ENCODE measurements at places on chromosomes 11 and 22.

DNA sequence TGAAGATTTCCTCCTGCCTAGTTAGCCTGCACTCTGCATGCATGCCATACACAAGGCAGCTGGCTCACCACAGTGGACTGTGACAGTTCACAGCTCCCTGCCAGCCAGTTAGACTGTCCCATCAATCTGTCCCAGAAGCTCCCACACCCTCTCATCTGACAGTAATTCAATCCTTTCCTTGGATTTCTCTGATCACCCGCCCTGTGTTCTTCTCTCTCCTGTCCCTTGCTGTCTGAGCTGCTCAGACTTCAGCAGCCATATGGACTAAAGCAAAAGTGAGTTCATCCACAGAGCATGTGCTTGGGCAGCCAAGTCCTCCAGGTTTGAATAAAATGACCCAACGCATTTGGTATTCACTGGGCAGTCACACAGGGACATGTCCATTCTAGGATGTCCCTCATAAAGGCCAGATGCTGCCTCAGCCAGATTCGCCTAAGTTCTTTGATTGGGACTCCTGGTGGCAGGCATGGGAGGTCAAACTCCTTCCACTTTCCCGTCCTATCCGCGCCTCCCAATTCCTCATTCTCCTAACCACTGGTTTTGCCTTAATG is 54.5 kb upstream of the ZBTB44 start:
- no peak for DNase-seq

DNA sequence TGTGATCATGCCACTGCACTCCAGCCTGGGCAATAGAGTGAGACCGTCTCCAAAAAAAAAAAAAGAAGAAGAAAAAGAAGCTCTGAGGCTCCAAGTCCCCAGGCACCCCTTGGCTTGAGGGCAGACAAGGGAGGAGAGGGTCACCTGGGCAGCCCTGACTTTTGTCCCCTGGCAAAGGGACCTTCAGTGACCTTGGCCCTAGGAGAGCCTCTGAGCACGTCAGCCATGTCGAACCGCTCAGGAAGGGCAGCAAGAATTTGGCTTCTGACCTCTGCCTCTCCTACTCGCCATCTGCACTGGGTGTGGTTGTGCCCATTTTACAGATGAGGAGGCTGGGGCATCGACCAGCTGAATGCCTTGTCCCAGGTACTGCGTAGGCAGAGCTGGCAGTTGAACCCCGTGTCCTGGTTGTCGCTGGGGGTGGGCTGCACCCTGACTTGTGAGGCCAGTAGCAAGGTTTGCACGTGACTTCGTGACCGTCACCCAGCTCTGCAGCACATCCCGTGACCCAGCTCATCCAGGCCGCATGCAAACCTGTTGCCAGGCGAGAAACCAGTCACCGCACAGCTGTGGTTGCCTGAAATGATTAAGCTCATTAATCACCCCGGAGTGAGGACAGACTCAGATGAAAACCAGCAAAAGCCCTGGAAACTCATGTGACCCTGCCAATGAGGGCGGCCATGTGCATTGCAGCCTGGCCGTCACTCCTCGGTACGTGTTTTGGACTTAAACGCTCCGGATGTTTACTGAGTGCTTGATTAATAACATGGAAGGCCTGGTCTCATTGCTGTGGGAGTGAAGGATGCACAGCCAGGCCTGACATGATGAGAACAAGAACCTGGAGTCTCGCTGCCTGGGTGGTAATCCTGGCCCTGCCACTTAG is 47.7 kb upstream of the PPP6R3 start:
- DNase-seq, result no peak

- no peak for DNase-seq
These were observed 1732.5 kb upstream of the RAG2 start for GRCh38 chr11:38330578-38330977.

DNA sequence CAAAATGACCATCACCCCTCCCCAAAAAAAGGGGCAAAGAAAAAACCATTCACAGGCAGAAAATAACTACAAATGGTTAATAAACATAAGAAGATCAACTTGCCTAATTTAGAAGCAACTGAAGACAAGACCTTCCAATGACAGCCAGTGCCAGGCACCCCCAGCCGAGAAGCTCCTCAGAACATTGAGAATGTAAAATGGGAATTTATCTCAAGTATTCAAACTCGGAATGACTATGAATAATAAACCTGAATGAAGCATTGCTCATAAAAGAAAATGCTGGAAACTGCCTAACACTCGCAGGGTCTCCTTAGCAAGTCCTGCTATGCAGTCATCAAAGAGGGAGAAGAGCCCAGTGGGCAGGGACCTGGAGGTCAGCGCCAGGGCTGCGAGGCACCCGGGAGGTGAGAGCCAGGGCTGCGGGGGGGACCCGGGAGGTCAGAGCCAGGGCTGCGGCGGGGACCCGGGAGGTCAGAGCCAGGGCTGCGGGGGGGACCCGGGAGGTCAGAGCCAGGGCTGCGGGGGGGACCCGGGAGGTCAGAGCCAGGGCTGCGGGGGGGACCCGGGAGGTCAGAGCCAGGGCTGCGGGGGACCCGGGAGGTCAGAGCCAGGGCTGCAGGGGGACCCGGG is 23.2 kb upstream of the MOB2 start:
- DNase-seq, result no peak

- DNase-seq, result no peak
These were observed 86.8 kb downstream of the KCNQ1OT1 start for GRCh38 chr11:2612884-2613571.

DNA sequence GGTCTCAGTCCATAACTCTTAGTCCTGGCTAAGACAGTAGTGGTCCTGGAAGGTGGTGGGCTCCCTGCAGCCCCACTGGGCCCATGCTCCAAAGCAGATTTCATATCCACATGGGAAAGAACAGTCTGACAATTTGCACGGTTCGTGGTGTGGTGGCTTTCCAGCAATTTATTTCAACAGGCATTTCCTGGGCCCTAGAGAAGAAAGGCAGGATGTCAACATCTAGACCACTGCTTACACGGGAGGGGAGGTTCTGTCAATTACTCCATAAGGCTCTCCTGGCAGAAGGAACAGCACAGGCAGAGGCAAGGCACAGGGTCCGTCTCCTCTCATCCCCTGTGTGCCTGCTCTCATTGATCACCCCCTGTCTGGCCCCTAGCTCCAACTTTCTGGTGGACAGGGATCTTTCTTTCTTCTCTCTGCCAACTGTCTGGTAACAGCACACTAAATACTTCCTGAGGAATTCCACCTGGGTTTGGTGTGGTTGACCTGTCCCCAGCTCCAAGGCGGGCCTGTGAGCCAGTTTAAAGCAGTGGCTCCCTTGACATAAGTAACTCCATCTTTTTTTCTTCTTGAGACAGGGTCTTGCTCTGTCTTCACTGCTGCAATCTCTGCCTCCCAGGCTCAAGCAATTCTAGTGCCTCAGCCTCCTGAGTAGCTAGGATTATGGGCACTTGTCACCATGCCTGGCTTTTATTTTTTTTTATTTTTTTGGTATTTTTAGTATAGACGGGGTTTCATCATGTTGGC is 5.1 kb upstream of the A4GALT start:
- DNase-seq, result no peak

DNA sequence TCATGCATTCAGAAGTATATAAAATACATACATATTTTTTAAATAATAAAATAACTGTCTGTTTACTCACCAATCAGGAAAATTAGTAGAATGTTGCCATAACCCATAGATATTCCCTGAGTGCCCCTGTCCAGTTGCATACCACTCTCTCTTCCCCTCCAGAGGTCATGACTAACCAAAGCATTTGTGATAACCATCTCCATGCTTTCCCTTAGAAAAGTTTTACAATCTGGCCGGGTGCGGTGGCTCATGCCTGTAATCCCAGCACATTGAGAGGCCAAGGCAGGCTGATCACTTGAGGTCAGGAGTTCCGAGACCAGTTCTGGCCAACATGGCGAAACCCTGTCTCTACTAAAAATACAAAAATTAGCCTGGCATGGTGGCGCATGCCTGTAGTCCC is 33.2 kb upstream of the LDHA start:
- no peak for DNase-seq

- DNase-seq, result no peak
These were observed 4.5 kb downstream of the SLC3A2 start for GRCh38 chr11:62885137-62885750.

GRCh38 chr11:6833356-6833755 is 12.1 kb upstream of the OR10A5 start:
- DNase-seq, result no peak

DNA sequence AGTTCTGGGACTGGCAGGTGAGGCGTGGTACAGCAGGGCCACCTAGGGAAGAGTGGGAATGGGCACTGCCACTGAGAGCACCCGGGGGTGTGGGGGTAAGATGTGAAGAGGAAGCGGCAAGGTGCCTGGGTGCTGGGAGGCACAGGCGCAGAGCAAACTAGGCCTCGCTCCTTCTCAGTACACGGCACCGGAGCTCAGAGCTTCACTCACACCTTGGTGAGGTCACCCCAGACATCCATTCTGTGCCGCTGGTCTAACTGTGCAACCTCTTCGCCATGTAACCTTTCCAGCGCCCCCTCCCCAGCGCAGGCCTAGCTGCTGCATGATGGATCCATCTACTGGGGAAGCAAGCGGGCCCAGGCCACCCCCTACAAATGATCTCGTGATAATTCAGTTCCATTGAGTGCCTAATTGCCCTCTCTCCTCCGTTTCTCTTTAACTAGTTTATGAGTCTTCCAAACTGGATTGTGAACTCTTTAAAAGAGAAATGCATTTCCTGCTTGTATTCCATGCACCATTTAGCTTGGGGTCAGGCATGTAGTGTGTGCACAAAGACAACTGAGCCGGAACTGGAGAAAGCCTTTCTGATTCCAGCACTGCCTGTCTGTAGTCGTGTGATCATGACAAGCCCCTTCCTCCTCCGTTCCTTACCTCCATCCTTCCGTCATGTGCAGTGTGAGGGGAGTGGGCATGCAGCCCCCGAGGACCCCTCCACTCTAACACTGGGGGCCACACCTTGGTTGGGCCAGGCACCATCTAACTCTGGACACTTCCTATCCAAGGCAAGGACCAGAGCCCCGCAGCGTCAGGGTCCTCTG is 1475.2 kb downstream of the TBC1D22A start:
- DNase-seq, result no peak

- DNase-seq, result no peak
These were observed 50.2 kb downstream of the APOL1 start for GRCh38 chr22:36303115-36303467.

DNA sequence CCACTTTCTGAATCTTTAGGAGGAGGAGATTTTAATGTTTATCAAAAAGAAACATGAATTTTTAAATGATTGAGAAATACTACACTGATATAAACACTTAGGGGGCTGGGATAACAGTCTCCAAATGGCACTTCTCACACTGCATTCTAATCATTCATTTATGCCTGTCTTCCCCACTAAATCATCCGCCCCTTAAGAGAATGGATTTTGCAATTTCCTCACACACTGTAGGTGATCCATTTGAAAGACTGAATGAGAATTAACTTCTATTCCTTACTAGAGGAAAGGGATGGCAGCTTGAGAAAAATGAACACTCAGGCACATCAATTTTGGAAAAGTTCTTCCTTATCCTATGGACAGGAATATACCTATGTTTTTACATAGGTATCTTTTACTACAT is 7.6 kb upstream of the POU2AF2 start:
- no peak for DNase-seq

GRCh38 chr11:107969219-107969618 is 39.5 kb upstream of the CUL5 start:
- no peak for DNase-seq

DNA sequence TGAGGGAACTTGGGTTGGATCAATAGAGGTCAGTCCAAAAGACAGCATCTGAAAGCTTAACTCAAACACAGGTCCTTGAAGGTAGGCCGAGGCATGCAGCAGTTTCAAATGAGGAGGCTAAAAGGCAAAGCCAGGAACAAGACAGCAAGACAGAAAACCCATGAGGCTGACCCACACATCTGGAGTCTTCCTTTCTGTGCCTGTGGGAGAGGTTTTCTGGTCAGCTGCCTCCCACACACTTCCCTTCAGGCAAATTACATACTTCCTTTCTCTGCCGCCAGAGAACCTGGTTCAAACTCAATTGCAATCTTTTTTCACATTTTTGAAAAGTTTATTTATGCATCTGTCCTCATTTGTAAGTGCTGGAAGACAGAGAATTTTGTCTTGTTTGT is 29.8 kb upstream of the CRTAM start:
- DNase-seq, result no peak

DNA sequence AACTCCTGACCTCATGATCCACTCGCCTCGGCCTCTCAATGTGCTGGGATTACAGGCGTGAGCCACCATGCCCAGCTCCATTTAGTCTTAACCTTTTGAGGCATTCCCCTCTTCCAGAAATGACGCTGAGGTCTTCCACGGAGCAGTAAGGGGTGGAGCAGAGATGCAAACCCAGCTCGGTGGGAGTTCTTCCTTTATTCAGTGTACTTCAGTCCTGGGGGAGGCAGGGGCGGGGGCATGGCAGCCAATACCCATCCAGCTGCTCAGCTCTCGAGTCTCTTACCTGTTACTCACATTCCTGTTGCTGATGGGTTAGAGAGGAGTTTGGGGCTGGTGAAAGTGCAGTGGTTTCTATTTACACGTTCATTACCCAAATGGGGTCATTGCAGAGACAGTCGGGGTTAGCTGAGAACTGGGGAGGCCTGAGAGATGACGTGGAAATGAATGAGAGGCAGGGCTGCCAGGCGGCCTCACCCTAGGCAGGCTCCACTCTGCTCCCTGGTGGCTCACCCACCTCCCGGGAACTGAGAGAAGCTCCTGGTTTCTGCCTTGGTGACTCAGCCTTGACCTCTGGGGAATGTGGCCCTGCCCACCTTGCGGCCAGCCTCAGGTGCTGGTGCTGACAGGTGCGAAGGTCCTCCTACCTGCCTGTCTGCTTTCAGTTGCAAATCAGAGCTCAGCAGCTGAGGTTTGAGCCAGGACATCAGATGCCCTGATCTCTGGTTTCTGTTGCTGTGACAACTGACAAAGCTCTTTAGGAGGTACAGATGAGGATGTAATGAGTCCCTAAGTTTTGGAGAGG is 13.4 kb upstream of the ST14 start:
- DNase-seq, result no peak

DNA sequence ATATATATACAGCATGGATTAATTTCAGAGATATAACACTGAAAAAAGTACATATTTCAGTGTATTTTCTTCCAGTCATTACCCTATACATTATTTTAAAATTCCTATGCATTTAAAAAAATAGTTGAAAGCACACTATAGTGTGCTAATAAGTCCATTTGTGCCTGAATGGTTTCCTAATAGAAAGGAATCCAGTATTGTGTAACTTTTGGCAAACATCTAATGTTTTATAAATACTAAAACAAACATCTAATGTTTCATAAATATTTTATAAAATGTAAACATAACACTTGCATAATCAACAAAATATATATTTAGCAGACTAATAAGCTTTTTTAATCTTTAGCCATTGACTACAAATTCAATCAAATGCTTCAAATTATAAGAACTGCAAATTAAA is 126.6 kb upstream of the FIBIN start:
- DNase-seq, result no peak

- DNase-seq, result no peak
These were observed 127.1 kb downstream of the CTTN start for GRCh38 chr11:70525466-70525865.

- DNase-seq, result no peak
These were observed 369.3 kb downstream of the DLG2 start for GRCh38 chr11:85257837-85258236.

- no peak for DNase-seq
These were observed 59.7 kb upstream of the RAG2 start for GRCh38 chr11:36657610-36658267.

Data from NCI-H187 (cell line).